SW480 (cell line): ENCODE measurements at places on chromosomes 2 and 18.

DNA sequence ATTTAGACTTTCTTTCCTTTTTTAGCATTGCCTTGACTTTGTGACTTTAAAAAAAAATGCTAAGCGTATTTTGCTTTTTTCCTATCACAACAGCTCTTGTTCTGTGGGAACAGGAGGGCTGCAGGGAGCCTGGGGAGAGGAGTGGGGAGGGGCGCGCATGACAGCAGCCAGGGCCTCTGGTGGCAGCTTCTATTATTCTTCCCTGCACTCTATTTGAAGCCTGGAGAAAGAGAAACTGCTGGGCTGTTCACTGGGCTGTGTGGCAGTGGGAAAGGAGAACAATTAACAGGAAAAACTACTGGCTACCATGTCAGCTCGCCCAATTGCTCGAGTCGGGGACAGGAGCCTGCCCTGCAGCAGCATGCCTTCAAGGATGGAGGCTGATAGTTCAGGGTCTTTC, 119.0 kb upstream of the ZBTB14 start:
- DNase-seq = no peak

DNA sequence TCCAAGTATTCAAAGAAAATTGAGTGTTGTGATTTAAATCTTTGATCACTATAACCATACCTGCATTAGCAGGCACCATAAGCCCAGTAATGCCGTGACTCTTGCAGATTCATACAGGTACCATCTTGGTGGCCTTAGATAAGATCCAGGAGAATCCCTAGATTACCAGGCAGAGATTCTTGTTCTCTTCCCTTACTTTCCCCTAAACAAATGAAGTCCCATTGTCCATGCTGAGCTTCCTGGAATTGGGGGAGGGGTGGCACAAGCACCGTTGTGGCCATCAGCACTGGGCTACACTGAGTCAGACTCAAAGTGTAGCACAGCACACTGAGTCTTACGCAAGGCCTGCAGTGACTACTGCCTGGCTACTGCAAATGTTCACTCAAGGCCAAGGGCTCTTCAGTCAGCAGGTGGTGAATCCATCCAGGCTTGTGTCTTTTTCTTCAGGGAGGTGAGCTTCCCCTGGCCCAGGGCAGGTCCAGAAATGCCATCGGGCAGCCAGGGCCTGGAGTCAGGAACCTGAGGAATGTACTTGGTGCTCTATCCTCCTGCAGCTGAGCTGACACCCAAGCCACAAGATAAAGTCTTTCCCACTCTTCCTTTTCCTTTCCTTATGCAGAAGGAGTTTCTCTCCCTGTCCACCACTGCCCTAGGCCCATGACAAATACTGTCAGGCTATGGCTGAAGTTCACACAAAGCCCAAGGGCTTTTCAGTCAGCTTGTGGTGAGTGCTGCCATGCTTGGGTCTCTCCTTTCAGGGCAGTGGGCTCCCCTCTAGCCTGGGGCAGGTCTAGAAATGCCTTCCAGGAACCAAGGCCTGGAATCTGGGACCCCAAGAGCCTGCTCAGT, 52.6 kb downstream of the CD28 start:
- DNase-seq = no peak

- DNase-seq = no peak
Measured at GRCh38 chr18:62877411-62878221, 162.3 kb downstream of the PHLPP1 start.

GRCh38 chr2:235711527-235711926, 217.7 kb downstream of the AGAP1 start:
- no peak for DNase-seq

DNA sequence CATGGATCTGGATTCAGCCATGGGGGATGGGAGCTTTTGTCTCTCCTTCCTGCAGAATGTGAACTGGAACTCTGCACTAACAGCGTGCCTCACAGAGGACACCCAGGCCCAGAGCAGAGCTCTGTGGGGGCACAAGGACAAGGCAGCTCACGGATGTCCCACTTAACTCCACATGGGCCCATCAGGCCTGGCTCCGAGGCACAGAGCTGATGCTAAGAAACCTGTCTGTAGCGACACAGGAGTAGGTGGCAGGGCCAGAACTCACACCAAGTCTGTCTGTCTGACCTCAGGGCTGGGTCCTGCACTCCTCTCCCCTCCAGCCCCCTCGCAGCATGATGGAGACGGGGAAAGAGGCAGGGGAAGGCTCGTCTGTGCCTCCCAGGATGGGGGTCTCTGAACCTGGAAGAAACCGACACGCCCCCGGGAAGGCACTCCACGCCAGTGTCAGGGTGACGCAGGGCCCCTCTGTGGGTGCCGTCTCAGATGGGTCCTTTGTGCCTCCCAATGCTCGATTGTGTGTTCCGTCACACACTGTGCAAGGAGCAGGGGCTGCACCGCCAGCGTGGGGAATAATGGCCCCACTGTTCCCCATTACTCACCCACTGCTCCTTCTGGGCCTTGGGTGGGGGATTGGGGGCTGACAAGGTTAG, 36.6 kb downstream of the FAM178B start:
- no peak for DNase-seq

- DNase-seq = no peak
Measured at GRCh38 chr18:59200787-59201186, 19.2 kb upstream of the GRP start.

DNA sequence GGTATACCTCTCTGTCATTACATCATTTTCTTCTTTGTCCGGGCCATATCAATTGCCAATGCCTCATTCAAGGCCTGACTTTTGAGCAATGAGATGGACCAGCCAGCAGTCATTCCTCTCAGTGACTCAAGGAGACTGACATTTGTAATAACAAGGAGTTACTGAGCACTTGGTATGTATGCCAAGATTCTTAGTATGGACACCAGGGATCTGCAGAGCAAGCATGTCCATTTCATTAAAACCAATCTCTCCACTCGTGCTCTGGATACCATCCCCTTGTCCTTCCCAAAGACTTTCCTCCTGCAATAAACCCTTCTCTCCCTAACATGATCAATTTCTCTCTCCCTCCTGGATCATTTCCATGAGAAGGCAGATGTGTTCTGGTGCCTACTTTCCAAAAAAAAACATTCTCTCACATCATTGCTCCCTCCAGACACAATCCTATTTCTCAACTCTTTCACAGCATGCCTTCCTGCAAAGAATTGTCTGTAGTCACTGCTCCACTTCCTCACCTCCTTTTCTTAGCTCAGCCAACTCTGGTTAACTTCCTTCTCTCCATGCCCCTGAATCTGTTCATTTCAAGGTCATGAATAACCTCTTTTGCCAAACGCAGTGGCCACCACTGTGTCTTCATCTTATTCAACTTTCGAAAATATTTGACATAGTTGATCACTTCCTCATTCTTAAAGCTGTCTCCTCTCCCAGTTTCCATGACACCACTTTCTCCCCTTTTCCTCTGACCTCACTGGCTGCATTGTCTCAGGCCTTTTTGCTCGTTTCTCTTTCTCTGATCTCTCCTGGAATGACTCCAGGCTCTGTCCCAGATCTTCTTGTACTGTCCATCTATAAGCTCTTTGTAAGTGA, 102.8 kb upstream of the CYP1B1 start:
- DNase-seq = peak; percentile 27
